NCI-H187 (cell line): ENCODE measurements at places on chromosomes 3 and 15.

DNA sequence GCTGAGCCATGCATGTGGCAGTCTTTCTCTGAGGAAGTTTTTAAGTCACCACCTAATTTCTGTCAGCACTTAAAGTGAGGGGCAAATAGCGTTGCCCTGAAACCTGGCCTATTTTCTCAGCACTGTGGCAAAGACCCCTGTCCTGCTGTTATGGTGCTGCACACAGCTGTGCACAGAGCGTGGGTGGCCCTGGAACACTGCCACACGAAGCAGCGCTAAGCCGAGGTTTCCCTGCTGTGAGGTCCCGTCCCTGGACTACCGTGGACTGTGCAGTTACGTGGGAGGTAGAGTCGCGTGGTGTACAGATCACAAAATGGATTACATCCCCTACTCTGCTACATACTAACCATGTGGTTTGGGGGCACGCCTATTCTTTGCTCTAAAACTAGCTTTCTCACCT, 101.6 kb upstream of the NR2E3 start:
- no peak for DNase-seq

DNA sequence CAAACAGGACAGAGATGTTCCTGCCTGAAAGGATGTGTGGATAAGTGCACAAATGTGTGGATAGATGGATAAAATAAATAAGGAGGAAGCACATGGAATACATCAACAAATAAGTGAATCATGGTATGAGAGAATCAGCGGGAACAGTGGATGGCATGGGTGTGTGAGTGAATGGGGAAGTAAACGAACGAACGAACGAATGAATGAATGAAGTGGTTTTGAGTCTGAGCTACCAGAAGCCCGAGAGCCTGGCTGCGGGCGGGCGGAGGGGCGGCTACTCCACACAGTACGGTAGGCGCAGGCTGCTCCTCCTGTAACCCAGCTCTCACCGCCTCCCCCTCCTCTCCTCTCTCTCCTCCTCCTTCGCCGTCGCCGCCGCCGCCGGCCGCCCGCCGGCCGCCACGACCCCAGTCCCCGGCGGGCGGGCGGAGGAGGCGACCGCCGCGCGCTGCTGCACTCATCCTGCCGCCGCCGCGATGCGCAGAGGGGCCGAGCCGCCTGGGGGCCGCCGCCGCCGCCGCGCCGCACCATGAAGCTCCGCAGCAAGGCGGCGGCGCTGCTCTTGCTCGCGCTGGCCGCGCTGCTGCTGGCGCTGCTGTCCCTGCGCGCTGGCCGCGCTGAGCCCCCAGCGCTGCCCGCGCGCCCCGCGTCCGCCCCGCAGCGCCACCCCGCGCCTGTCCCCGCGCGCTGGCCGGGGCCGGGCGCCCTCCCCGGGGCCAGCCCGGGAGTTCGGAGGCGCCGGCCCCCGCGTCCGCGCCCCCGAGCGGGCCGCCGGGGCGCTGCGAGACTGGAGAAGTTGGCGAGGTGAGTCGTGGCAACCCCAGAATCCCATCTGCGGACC, at the start of gene GXYLT2:
TSS of gene GXYLT2 (plus strand) at position 342 of the 841 bp plus-strand sequence. CDS start at position 530, 188 bp downstream.
- DNase-seq: no peak

GRCh38 chr15:55179141-55179540, 17.6 kb downstream of the RSL24D1 start:
- DNase-seq: no peak

DNA sequence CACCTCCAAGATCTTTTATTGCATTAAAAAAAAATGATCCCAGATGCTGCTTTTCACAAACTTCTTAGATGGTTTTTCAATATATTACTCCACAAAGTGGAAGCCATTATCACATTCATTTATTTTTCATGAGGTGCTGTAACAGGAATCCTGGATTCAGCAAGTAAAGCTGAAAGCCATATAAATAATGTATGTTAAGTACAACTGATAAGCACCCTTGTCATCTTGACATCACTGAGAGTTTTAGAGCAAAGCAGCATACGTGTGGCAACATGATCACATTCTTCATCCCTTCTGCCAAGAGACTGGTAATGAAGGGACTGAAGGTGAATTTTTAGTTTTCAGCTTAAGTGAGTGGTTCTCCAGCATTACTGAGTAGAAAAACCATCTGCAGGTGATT, 44.9 kb upstream of the LRRFIP2 start:
- DNase-seq: peak; percentile 44

GRCh38 chr3:46979958-46980497, 562 bp downstream of the NBEAL2 start:
- no peak for DNase-seq

- no peak for DNase-seq
Observed at GRCh38 chr3:187774185-187774789, 29.0 kb upstream of the BCL6 start.

DNA sequence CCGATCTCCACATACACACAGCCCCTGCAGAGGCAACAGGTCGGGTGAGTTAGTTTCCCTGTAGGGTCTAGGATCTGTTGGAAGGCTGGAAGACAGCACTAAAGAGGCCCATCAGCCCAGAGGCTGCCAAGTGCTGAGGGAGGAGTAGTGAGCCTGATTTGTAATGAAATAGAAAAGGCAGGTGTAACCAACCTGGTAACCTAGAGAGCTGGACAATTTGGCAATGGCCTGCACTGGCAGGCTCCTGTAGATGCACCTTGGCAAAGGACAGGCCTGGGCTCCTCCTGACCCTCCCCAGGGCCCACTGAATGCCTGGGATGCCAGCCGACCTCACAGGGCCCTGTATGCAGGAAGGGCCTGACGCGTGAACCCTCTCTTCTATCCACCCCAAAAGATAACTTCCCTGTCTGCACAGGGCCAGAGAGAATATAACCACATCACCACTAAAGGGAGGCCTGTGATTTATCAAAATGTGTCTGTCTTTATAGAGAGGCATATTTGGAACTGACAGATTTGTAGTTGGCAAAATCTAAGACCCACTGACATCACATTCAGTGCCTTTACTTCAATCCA, 225.1 kb upstream of the CHRNA7 start:
- DNase-seq: no peak

DNA sequence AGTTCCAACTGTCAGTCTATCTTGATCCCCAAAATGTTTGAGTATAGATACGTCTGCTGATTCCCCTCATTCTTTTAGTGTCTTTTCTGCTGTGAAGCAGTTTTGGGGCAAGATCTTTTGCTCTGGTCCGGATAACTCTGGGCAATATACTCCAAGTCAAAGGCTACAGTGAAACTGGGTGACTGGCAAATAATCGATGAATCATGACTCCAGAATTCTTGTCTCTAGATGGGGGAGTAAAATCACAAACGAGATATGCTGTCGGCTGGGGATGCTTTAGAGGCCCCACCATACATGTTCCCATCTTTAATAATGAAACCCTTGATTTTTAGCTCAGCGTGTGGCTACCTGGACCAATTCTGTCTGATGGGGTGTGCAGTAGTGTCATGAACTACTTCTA, 76.5 kb downstream of the KLF13 start:
- no peak for DNase-seq

DNA sequence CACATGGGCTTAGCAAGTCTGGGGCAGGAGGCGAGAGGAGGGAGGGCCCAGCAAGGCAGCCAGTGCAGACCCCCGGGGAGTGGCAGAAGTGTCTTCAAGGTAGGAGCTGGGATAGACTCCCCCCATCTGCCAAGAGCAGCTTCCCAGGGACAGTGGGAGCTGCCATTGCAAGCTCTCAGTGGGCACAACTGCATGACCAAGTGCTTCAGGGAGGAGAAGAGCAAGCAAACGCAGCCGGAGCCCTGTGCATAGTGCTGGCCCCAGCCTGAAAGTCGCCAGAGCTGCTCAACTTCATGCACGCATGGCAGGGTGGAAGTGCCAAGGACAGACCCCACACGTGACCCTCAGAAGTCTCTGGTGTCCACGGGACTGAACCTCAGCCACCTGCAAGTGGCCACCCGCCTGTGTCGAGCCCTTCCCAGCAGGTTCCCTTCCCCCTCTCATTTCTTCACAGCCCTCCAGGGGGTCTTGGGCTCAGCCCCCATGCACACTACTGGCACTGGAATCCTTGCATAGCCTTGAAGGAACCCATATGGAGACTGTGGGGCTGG, 89.4 kb downstream of the PLXNA1 start:
- no peak for DNase-seq

DNA sequence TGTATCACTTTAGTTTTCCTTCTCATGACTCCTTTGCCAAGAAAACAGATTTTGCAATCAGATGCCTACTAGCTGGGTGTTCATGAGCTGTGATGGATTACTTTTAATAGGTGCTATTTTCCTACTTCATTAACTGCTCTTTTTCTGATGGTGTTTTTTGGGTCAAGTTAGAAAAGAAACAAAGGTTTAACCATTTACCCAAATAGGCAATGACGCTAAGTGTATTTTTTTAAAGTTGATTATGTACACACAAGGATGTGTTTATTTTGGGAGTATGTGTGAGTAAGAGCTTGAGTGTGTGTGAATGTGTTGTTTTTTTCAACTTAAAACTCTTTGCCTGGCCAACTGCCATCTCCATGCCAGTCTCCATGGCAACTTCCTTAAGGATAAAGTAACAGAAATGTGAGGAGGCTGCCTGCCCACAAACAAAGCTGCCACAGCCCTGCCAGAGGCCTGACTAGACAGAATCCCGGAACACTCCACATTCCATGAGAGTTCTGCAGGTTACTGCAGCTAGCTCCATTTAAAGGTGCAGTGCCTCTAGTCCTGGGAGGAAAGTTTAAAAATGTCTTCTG, 215.6 kb upstream of the RBMS3 start:
- peak; percentile 18 for DNase-seq

DNA sequence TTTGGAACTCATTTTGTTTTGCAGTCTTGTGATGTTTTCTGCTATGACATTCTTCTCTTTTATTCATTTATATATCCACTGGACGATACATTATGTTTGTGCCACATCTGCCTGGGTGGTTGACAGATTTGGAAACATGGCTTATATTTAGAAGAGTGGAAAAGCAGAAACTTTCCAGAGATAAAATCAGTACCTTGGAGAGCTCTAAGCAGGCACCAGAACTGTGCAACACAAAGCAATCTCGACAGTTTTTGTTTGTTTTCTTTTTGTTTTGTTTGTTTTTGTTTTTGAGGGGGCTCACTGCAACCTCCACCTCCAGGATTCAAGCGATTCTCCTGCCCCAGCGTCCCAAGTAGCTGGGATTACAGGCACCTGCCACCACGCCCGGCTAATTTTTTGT, 45.5 kb downstream of the SYN2 start:
- DNase-seq: no peak

DNA sequence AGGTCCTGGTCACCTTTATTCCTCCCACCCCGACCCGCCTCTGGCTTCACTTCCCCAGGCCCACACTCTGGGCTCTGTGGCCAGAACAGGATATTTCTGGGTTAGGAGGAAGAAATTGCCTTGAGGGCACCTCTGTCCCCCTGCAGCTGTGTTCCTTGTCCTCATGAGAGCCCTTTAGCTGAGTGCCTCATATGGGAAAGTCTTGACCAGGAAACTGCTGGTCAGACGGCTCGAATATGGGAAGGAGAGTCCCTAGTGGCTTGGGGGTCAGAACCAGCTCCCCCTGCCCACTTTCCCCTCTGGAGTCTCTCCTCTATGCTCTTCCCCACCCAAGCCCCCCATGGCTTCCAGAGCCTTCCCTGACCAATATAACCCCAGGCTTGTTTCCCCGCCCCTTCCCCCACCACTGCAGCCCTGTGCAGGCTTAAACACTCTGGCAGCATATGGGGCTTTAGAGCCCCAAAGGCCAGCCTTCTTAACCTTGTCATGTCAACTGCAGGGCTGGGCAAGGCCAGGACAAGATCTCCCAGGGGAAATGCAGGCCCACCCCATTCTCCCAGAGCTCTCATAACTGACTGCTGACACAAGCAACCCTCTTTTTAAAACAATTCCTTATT, 36.4 kb downstream of the SEC22C start:
- no peak for DNase-seq

- no peak for DNase-seq
Observed at GRCh38 chr3:141485641-141486495, 959 bp upstream of the RASA2 start.

DNA sequence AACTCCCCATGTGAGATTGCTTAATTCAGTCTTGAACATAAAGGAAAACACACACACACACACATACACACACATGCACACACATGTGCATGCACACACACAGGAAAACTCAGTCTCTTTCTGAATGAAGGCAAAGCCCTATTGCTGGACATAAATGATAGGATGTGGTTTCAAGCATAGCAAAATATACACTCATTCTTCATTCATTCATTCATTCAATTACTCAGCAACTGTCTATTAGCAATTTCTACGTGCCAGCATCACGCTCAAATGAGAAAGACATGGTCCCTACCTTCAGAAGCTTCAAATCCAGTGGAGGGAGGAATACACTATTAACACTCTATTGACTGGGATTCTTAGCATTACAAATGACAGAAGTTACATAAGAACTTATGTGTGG, 41.8 kb upstream of the UBE2E2 start:
- DNase-seq: no peak

DNA sequence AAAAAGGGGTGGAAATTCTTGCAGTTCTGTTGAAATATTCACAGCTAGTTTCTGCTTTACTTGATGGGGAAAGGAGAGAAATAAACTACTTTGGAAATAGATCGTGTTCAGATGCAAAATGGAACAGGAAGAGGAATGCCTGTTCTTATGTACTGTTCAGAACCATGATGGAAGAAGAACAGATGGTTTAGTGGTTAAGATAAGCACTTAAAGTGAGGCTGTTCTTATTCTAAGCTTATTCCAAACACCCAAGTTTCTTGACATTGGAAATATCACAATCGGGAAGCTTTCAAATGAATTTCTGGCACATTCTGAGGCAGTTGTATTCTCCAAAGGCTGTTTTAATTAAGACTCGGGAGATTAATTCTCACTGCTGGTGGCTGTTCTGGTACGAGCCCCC, 228.5 kb downstream of the LSAMP start:
- DNase-seq: no peak

DNA sequence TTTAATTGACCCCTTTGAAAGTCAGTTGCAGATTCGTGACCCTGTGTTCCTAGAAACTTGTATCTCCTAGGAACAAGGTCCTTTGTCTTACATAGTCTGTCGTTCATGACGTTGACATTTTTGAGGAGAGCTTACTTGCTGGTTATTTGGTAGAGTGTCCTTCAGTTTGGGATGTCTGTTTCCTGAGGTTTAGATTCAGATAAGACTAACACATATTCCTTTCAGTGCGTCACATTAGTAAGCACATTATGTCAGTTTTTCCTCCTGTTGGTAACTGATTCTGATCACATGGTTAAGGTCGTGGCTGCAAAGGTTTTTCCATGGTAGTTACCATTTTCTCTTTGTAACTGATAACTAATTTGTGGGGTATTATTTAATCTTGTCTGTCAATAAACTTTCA, 80.8 kb downstream of the PCCB start:
- DNase-seq: no peak
